ENCODE measurements at places on chromosomes 16 and 17.

DNA sequence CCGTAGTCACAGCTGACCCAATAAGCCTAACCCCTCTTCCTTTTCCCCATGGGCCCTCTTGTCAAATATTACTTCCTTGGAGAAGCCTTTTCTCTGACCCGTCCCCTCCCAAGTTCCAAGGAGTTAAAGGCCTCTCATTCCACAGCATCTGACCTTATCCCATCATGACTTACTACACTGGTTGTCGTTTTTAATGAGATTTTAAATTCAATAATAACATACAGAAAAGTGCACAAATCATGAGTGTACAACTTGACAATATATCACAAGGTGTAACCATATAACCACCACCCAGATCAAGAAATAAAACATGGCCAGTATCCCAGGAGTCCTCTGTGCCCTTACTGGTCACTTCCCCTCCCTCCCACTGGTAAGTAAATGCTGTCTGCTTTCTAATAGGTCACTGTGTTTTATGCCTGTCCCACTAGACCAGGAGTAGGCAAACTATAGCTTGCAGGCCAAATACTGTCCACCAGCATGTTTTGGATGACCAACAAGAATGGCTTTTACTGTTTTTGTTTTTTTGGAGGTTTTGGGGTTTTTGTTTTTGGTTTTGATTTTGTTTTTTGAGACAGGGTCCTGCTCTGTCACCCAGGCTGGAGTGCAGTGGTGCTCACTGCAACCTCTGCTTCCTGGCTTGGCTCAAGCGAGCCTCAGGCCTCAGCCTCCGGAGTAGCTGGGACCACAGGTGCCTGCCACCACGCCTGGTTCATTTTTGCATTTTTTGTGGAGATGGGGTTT is 1.2 kb upstream of the FDXR start:
- no peak for DNase-seq
- peaks cover 3% of the 10 kb centered on the region for H3K27me3 ChIP-seq
- H3K4me1 ChIP-seq = peaks cover 21% of the 10 kb centered on the region
- H3K4me3 ChIP-seq = peak overlapping the region; percentile 97
- no peaks in the 10 kb centered on the region for H3K36me3 ChIP-seq
- H3K27ac ChIP-seq = peak overlapping the region; percentile 87

- H3K4me3 ChIP-seq = no peak overlapping the region
- peaks cover 21% of the 10 kb centered on the region for H3K27me3 ChIP-seq
- H3K4me1 ChIP-seq = peaks cover 8% of the 10 kb centered on the region
Observed at GRCh38 chr17:79020631-79021301, 3.2 kb upstream of the C1QTNF1 start.

DNA sequence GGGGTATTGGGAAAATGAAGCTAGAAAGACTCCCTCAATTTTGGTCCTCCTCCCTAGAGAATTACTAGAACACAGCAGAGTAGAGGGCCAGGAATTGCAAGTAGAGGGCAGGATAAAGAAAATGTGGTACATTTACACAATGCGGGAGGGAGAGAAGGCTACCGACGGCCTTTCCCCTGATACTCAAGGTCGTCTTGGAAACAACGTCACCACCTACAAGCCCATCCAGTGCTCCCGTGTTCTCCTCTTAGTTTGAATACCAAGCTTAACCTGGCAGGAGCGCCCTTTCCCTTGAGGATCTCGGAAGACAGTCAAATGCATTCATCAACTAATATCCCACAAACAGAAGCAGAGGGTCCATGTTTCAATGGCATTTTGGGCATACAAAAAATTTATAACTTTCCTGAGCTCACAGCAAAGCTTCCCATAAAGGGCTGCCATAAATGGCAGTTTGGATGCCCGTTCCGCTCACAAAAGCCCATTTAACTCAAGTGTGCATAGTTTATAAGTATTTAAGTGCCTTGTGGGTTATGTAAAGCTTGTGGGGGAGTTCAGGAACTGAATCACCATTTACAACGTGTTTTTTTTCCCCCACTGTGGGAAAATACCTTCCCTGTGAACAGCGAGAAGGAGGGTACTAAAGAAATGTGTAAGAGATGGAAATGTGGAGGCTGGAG is 414.6 kb downstream of the SLC39A11 start:
- no peaks in the 10 kb centered on the region for H3K27me3 ChIP-seq
- no peak overlapping the region for H3K4me3 ChIP-seq
- no peak overlapping the region for H3K27ac ChIP-seq
- DNase-seq = no peak

- H3K27ac ChIP-seq = no peak overlapping the region
- no peaks in the 10 kb centered on the region for H3K27me3 ChIP-seq
- no peak overlapping the region for H3K4me3 ChIP-seq
- H3K36me3 ChIP-seq = peaks cover 4% of the 10 kb centered on the region
- H3K4me1 ChIP-seq = peaks cover 36% of the 10 kb centered on the region
Observed at GRCh38 chr17:82118815-82119380, 20.9 kb upstream of the FASN start.

DNA sequence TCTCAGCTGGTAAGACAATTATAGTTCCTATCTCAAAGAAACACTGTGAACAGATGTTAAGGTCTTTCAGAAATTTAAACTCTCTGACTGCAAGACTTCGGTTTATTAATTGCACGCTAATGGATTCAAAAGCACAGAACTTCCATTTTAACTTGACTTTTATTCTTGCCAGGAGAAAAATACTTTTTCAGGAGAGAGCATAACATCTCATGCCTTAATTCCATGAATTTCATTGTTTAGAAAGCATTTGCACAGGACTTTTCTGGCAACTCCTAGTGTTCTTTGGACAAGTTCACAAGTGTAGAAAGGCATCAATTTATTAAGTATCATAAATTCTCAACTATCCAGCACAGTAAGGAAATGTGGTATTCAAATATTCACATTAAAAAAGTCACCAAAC is 22.4 kb downstream of the STX8 start:
- no peak overlapping the region for H3K4me3 ChIP-seq
- peaks cover 3% of the 10 kb centered on the region for H3K4me1 ChIP-seq
- DNase-seq = no peak

- H3K36me3 ChIP-seq = no peaks in the 10 kb centered on the region
- no peak overlapping the region for H3K4me3 ChIP-seq
- H3K4me1 ChIP-seq = no peaks in the 10 kb centered on the region
Observed at GRCh38 chr16:23225634-23226033, 43.1 kb downstream of the SCNN1G start.

GRCh38 chr16:88767546-88768070 is 17.4 kb downstream of the PIEZO1 start:
- no peak for DNase-seq
- no peak overlapping the region for H3K4me3 ChIP-seq
- peaks cover 36% of the 10 kb centered on the region for H3K4me1 ChIP-seq
- H3K36me3 ChIP-seq = peaks cover 3% of the 10 kb centered on the region

- no peak for DNase-seq
- no peak overlapping the region for H3K4me3 ChIP-seq
- H3K4me1 ChIP-seq = peaks cover 13% of the 10 kb centered on the region
- no peak overlapping the region for H3K27ac ChIP-seq
- H3K36me3 ChIP-seq = no peaks in the 10 kb centered on the region
Observed at GRCh38 chr16:75763204-75763603, 36.9 kb upstream of the CPHXL start.

DNA sequence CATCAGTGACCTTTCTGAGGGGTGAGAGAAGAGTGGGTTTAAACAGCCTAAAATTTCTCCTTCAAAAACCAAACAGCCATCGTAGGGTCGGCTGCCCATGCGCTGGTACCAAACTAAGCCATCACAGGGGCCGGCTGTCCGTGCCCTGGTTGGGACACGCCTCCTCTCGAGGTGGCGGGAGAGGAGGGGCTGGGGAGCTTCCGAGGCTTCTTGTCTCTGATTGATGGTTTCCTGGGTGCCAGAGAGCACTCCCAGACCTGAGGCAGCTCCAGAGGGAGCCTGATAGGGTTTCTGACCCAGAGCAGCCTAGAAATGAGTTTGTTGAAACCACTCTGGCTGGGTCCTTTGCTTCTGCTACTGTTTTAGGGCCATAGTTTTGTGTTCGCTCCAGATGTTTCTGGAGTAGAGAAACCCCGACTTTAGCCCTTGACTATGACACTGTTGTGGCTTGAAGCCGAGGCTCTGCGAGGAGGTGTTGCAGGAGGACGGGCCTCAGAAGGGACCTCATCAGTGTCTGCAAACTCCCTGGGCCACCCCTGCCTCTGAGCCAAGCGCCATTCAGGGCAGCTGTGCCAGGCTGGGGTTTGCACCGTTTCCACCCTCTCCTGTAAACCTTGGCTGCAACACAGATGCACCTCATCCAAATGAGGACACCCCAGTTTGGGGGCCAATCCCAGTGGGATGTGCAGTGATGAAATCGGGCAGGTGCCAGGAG is 6.2 kb downstream of the ZNF276 start:
- H3K27ac ChIP-seq = no peak overlapping the region
- no peak overlapping the region for H3K4me3 ChIP-seq
- peaks cover 46% of the 10 kb centered on the region for H3K4me1 ChIP-seq
- H3K27me3 ChIP-seq = no peaks in the 10 kb centered on the region
- DNase-seq = no peak

GRCh38 chr17:46763416-46763815 is 55.1 kb downstream of the WNT3 start:
- H3K4me1 ChIP-seq = no peaks in the 10 kb centered on the region
- no peak for DNase-seq
- H3K36me3 ChIP-seq = peaks cover 3% of the 10 kb centered on the region
- no peak overlapping the region for H3K27ac ChIP-seq
- no peak overlapping the region for H3K4me3 ChIP-seq

DNA sequence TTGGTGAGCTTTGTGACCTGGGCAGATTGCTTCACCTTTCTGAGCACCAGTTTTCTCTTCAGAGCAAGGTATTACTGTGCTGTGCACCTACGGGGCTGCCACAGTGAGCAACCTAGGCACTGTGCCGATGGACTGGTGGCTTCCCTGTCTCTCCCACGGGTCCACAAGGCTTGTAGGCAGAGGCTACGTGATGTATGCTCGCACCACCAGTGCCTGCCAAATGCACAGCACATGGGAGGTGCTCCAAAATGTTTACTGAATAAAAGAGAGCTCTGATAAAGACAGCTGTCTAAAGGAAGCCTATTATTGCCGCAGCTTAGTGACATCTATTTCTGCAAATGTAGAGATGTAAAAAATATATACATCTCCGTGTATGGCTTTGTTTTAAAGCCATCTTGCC is 139.2 kb downstream of the CDK5R1 start:
- H3K27me3 ChIP-seq = no peaks in the 10 kb centered on the region
- no peak overlapping the region for H3K27ac ChIP-seq
- no peaks in the 10 kb centered on the region for H3K4me1 ChIP-seq
- H3K4me3 ChIP-seq = no peak overlapping the region
- DNase-seq = no peak
- no peaks in the 10 kb centered on the region for H3K36me3 ChIP-seq

DNA sequence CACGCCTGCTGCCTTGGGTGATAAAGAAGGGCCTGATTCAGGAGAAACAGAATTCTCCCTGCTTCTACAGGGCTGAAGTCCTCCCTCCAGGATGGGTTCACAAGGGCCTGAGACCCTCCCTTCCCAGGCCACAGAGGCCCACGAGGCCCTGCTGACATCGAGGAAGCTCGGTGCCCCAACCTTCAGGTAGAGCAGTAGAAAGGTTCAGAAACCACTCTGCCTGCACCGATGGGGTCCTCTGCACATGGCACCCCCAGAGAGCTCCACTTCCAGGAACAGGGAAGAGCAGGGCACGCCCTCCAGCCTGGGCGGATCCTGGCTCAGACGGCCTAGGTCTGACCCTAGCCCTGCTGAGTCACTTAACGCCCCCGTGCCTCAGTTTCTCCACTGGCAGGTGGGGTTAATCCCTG is 773 bp downstream of the CENPX start:
- H3K27me3 ChIP-seq = no peaks in the 10 kb centered on the region
- peak overlapping the region; percentile 88 for H3K4me3 ChIP-seq
- H3K4me1 ChIP-seq = peaks cover 13% of the 10 kb centered on the region
- H3K36me3 ChIP-seq = peaks cover 4% of the 10 kb centered on the region
- no peak for DNase-seq
- H3K27ac ChIP-seq = peak overlapping the region; percentile 78

- DNase-seq = no peak
- peaks cover 38% of the 10 kb centered on the region for H3K36me3 ChIP-seq
- H3K4me1 ChIP-seq = no peaks in the 10 kb centered on the region
- no peaks in the 10 kb centered on the region for H3K27me3 ChIP-seq
Observed at GRCh38 chr17:82623707-82624106, 24.5 kb downstream of the WDR45B start.

GRCh38 chr17:76276461-76277299 is 11.5 kb downstream of the UBALD2 start:
- no peak for DNase-seq
- no peak overlapping the region for H3K4me3 ChIP-seq
- no peaks in the 10 kb centered on the region for H3K27me3 ChIP-seq
- peaks cover 54% of the 10 kb centered on the region for H3K4me1 ChIP-seq
- peaks cover 1% of the 10 kb centered on the region for H3K36me3 ChIP-seq

GRCh38 chr16:4696172-4696904 is 3.0 kb downstream of the NUDT16L1 start:
- no peak overlapping the region for H3K27ac ChIP-seq
- H3K27me3 ChIP-seq = no peaks in the 10 kb centered on the region
- H3K4me3 ChIP-seq = no peak overlapping the region
- DNase-seq = no peak
- peaks cover 7% of the 10 kb centered on the region for H3K36me3 ChIP-seq

- H3K4me1 ChIP-seq = peaks cover 5% of the 10 kb centered on the region
- no peak overlapping the region for H3K4me3 ChIP-seq
- H3K36me3 ChIP-seq = no peaks in the 10 kb centered on the region
- H3K27me3 ChIP-seq = peaks cover 37% of the 10 kb centered on the region
- H3K27ac ChIP-seq = no peak overlapping the region
- no peak for DNase-seq
Observed at GRCh38 chr17:58254803-58255202, 16.4 kb downstream of the LPO start.

GRCh38 chr16:19696961-19697360 is 21.1 kb downstream of the KNOP1 start:
- H3K27me3 ChIP-seq = no peaks in the 10 kb centered on the region
- H3K27ac ChIP-seq = no peak overlapping the region
- peaks cover 52% of the 10 kb centered on the region for H3K36me3 ChIP-seq
- H3K4me3 ChIP-seq = no peak overlapping the region
- no peak for DNase-seq
- H3K4me1 ChIP-seq = peaks cover 40% of the 10 kb centered on the region

- H3K27ac ChIP-seq = no peak overlapping the region
- no peak for DNase-seq
- H3K27me3 ChIP-seq = no peaks in the 10 kb centered on the region
- H3K4me3 ChIP-seq = no peak overlapping the region
- H3K4me1 ChIP-seq = peaks cover 2% of the 10 kb centered on the region
- H3K36me3 ChIP-seq = peaks cover 25% of the 10 kb centered on the region
Observed at GRCh38 chr16:11004351-11004750, 60.0 kb downstream of the CLEC16A start.

GRCh38 chr17:32161029-32161428 is 18.7 kb downstream of the RHOT1 start:
- no peak overlapping the region for H3K27ac ChIP-seq
- H3K4me1 ChIP-seq = peaks cover 19% of the 10 kb centered on the region
- no peak for DNase-seq
- peaks cover 30% of the 10 kb centered on the region for H3K36me3 ChIP-seq

- H3K4me1 ChIP-seq = peaks cover 6% of the 10 kb centered on the region
- no peak for DNase-seq
- H3K36me3 ChIP-seq = no peaks in the 10 kb centered on the region
- H3K4me3 ChIP-seq = no peak overlapping the region
Observed at GRCh38 chr16:81600275-81600674, 155.7 kb downstream of the CMIP start.

- H3K4me1 ChIP-seq = peaks cover 45% of the 10 kb centered on the region
- peak overlapping the region; percentile 69 for H3K27ac ChIP-seq
- no peaks in the 10 kb centered on the region for H3K27me3 ChIP-seq
- peak overlapping the region; percentile 92 for H3K4me3 ChIP-seq
- peak; percentile 79 for DNase-seq
- peaks cover 16% of the 10 kb centered on the region for H3K36me3 ChIP-seq
Observed at GRCh38 chr16:3879887-3880564, 487 bp downstream of the CREBBP start.
